Stimulated activated CD8-positive, alpha-beta memory T cell treated with anti-CD3 and anti-CD28 coated beads, Interleukin-4, amount 100 ng/mL, for 1 hour (primary cell): ENCODE measurements at places on chromosomes 5 and 9.

DNA sequence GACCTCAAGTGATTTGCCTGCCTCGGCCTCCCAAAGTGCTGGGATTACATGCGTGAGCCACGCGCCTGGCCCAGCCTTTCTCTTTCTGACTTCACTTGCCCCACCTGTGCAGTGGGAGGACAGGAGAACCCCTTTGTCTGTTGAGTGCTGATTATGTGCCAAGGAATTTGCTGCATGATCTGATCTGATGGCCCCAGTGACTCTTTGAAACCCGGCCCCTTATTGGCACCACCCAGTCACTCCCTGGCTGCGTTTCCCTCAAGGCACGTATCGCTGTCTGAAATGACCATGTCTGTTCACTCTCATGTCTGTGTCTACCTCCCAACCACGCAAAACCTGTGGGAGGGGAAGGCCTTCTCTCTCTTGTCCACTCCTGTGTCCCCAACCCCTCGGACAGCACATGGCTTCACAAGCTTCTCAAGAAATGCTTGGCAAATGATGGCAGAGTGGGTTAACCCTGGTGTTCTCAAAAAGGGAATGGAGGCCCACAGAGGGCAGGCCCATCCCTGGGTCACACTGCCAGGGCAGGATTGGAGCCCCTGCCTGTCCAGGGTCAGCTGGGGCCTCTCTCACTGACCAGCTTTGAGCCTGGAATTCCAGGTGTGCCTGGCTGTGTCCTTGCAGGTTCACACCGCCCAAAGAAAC lies 21.9 kb downstream of the NEK6 start:
- DNase-seq: no peak

DNA sequence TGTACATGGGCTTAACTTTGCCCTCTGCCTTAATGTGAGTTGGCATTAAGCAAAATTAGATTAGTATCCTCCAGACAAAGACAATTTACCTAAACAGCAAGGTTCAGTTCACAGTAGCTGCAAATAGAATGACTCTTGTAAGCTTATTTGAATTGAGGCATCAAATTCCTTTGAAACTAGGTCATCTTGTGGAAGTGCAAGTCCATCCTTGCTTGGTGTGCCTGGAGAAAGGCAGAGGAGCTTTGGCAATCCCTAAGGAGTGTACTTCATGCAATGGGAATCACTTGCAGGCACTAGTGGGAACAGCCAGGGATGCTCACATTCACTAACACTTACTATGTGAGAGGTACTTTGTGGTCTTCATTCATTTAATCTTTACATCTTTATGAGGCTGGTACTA lies 118.3 kb downstream of the DRD1 start:
- no peak for DNase-seq

DNA sequence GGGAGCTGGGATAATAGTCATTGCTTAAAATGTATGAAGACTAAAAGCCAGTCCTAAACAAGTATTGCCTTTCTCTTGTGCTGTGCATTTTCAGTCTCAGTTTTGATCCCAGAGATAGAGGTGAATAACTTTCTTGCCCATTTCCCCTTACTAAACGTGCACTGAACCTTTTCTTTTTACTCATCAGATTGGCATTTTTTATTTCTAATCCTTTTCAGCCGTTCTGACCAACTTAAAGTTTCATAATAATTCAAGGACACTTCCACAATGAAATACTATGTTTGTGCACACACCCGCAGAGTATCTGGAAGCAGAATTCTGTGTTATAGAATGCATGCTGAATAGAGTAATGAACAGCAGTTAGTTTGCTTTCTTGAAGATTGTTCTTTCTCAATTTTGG lies 343.6 kb downstream of the LRRC70 start:
- DNase-seq: no peak

DNA sequence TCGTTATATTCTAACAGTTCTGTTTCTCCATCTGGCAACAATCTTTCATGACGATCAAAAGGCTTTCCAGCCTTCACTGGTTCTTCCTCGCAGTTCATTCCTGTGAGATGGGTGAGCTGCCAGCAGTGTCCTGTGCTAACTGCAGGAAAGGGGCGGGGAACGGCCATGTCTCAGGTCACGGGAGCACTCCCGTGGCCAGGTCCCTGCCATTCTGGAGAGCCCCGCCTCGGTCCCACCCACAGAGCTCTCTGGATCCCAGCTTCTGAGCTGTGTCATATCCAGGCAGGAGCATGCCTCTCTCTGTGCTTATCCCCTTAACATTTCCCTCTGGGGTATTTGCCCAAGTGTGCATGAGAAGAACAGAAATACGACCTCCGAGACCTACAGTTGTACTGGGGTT lies 297.8 kb upstream of the IRX2 start:
- no peak for DNase-seq

- no peak for DNase-seq
Measured at GRCh38 chr5:177295924-177296323, 7.6 kb downstream of the RAB24 start.

DNA sequence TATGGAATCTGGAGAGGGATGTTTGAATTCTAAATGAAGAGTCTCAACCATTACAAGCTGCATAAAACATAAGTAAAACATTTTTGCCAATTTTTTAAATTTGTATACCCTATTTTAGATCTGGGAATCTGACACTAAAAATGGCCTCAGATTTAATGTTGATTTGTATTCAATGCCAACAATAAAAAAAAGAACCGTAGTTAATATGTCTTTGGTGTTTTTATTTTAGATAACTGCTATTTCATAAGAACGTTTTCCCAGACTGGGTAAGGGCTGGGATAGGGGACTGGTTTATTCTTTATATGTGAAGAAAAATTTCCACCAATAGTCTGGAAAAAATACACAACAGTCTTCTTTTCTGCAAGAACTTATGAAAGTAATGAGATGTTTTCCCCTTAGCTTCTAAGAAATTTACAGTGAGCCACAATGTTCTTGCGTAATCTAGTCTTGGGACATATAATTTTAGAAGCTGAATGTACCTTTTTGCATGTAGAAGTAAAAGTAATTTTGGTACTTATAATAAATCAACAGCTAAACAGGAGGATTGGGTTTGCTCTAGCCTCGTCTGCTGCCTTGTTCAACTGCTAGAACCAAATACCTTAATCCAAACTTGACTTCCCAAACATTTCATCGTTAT lies 244.6 kb upstream of the EFNA5 start:
- DNase-seq: no peak

DNA sequence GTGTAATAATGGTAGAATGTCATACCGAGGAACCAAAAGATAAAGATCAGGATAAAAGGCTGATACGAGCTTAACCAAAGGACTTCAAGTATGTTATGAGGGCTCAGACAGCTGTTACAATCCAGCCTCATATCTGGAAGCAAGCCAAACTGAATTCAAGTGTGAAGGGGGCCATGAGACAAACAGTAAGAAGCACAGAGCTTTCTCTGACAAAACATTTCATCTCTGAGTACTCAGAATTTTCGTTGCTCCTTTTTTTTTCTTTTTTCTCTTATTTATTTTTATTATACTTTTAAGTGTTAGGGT lies 52.9 kb upstream of the CD180 start:
- no peak for DNase-seq

GRCh38 chr5:81631124-81631523 lies 119.8 kb downstream of the SSBP2 start:
- DNase-seq: peak; percentile 1

GRCh38 chr9:35526087-35526801 lies 36.3 kb downstream of the RUSC2 start:
- DNase-seq: no peak
